ENCODE measurements at places on chromosomes 5 and 9. TPM values are rescaled to one million over a fixed set of nuclear protein-coding genes. Genes with fewer than 3 reads are reported as not detected.

SPTAN1 gene
- total RNA-seq: 268 TPM

DNA sequence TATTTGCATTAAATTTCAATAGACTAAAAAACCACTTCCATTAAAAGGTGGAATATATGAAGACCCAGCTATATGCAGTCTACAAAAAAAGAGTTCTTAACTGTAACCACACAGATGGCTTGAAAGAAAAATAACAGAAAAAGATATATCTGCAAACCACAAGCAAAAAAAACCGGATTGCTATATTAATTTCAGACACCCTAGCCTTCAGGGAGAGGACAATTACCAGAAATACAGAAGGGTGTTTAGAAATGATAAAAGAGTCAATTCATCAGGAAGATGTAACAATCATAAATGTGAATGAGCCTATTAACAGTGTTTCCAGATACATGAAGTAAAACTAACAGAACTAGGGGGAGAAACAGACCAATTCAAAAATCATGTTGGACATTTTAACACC is 56.9 kb upstream of the SMIM23 start:
- no peak for DNase-seq

GRCh38 chr5:24368115-24368514 is 276.7 kb downstream of the CDH10 start:
- DNase-seq: no peak

DNA sequence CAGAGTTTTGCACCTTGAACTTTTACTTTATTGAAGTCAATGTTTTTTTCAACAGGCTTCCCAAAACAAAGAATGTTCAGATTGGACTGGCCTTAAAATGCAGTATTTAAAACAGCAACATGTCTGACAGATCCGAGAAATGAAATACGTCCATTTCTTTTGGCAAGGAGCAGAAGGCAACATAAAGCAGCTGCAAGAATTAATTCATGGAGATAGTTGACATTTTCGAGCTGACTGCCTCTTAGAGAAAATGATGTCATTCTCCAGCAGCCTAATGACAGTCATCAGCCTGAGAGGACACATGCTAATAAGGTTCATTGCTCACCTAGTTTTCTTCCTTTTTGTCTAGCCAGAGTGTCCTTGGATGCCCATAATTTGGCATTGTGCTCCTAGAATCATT is 232.2 kb upstream of the SEMA6A start:
- DNase-seq: no peak

CER1 gene
- total RNA-seq: not detected

FOXI1 gene
- not detected for total RNA-seq

- DNase-seq: no peak
Observed at GRCh38 chr5:23314827-23315226, 192.6 kb upstream of the PRDM9 start.

GPR151 gene
- not detected for total RNA-seq

- DNase-seq: no peak
Observed at GRCh38 chr5:112141582-112141981, 277.5 kb downstream of the EPB41L4A start.

AK8 gene
- not detected for total RNA-seq

BNC2 gene
- 7.5 TPM for total RNA-seq

GRCh38 chr5:59617186-59617771 is 276.2 kb downstream of the PDE4D start:
- DNase-seq: no peak

GRCh38 chr5:72248410-72248981 is 71.5 kb downstream of the MRPS27 start:
- DNase-seq: peak; percentile 47

CRHBP gene
- total RNA-seq: 8.3 TPM

IL13 gene
- total RNA-seq: not detected

GRCh38 chr9:99931155-99931840 is 24.8 kb downstream of the STX17 start:
- DNase-seq: no peak

CDH10 gene
- not detected for total RNA-seq

DNA sequence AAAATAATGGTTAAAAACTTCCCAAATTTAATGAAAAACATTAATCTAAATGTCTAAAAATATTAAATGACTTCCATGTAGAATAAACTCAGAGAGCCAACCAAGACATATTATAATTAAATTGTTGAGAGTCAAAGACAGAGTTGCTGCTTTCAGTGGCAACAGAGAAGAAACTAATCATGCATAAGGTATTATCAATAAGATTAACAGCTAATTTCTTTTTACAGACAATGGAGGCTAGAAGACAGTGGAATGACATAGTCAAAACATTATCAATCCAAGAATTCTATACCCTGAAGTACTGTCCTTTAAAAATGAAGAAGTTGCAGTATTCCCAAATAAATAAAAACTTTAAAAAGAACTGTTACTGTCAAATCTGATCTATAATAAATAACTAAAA is 268.7 kb downstream of the IRX2 start:
- DNase-seq: no peak

MARCHF11 gene
- not detected for total RNA-seq

Measured in Peyer's patch (tissue), 4 donors.